Activated CD4-positive, alpha-beta T cell treated with anti-CD3 and anti-CD28 coated beads, Interleukin-2, amount 50 U/mL, for 16 hours (primary cell): ENCODE measurements at places on chromosomes 7 and 10.

GRCh38 chr10:110508806-110509544, 11.3 kb downstream of the DUSP5 start:
- no peak for DNase-seq

- no peak for DNase-seq
Observed at GRCh38 chr10:112538168-112538567, 91.2 kb downstream of the VTI1A start.

DNA sequence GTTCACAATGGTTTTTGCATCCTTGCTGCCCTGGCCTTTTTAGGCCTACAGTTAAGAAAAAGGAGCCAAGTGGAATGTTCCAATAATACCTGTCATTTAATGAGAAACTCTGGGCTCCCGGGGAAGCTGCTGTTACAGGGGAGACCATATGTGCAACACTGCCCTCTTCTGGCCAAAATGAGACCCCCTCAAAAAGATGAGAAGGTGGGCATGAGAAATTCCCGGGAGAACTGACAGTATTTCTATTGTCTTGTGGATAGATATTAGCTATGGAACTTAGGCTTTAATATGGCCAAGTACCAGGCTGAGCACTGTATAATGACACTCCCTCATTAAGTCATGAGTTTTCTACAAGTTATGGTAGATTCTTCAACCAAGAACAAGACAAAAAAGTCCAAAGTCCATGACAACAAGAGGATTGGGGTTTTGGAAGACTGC, 99.4 kb downstream of the CCDC3 start:
- peak; percentile 46 for DNase-seq

GRCh38 chr10:98047009-98047741, 16.8 kb upstream of the CRTAC1 start:
- no peak for DNase-seq

DNA sequence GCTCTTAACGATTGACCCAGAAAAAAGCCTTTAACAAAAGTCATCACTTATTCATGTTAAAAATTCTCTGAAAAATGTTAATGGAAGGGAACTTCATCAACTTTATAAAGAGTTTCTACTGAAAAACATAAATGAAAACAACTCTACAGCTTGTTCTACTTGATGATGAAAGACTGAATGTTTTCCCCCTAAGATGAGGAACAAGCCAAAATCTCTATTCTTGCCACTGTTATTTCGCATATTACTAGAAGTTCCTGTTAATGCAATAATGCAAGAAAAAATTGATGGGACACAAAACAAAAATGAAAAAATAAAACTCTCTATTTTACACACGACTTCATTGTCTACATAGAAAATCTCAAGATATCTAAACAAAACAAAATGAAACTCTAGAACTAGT, 249.8 kb upstream of the AKR1E2 start:
- DNase-seq = no peak

DNA sequence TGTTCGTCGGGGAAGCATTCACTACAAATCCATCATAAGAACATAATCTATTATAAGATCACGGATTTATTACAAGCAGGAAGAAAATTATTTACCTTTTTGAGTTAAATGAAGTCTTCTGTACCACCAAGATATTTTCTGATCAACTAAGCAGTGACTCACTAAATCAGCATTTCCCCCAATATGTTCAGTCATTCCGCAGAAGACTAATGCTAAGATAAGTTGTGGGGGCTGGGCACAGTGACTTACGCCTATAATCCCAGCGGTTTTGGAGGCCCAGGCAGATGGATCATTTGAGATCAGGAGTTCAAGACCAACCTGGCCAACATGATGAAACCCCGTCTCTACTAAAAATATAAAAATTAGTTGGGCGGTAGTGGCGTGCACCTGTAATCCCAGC, 144.2 kb upstream of the EGR2 start:
- DNase-seq = no peak

DNA sequence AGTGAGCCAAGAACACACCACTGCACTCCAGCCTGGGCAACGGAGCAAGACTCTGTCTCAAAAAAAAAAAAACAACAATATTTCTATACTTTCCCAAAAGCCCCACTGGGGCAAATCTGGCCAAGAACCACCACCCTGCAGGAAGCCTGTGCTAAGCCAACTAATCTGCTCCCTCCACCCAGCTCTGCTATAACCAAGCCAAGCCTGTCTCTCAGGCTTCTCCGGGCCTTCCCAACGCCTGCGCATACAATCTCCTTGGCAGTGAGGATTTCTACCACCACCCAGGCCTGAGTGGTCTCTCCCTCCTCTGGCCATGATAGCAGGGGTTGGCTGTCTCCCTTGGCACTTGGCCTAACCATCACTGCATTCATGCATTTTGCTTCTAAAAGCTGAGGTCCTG, 14.2 kb downstream of the DDX56 start:
- DNase-seq = no peak

GRCh38 chr7:43513251-43513650, 69.7 kb upstream of the STK17A start:
- DNase-seq = no peak

- no peak for DNase-seq
Observed at GRCh38 chr10:110211465-110211843, 4.0 kb downstream of the MXI1 start.

DNA sequence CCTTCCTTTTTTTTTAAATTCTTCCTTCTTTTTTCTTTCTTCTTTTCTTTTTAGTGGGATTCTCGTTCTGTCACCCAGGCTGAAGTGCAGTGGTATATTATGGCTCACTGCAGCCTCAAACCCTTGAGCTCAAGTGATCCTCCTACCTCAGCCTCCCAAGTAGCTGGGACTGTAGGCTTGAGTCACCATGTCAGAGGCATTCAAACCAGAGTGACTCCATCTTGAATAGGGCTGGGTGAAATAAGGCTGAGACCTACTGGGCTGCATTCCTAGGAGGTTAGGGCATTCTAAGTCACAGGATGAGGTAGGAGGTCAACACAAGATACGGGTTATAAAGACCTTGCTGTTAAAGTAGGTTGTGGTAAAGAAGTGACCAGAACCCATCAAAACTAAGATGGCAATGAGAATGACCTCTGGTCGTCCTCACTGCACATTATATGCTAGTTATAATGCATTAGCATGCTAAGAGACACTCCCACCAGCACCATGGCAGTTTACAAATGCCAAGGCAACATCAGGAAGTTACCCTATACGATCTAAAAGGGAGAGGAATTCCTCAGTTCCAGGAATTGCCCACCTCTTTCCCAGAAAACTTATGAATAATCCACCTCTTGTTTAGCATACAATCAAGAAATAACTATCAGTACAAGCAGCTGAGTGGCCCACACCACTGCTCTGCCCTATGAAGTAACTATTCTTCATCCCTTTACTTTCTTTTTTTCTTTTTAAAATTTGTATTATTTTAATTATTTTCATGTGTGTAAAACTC, 99.0 kb upstream of the ITGB1 start:
- DNase-seq = no peak

GRCh38 chr7:20107582-20107981, 109.6 kb downstream of the MACC1 start:
- DNase-seq = no peak

DNA sequence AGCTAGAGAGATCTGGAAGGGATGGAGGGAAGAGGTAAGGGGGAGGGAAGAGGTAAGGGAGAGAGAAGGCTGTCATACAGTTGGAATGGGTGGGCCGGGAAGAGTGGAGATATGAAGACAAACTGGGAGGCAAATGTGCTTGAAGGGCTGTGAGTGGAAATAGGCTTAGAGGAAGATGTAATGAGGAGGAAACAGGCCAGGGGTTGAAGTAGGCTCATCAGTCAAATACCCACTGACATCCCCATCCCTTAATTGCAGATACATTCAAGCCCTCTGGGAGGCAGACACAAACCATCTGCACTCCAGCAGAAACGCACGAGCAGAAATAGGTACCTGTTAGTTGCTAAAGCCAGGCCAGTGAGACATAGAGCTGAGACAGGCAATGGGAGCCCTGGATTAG, 2.1 kb downstream of the SYNPO2L start:
- DNase-seq = no peak

DNA sequence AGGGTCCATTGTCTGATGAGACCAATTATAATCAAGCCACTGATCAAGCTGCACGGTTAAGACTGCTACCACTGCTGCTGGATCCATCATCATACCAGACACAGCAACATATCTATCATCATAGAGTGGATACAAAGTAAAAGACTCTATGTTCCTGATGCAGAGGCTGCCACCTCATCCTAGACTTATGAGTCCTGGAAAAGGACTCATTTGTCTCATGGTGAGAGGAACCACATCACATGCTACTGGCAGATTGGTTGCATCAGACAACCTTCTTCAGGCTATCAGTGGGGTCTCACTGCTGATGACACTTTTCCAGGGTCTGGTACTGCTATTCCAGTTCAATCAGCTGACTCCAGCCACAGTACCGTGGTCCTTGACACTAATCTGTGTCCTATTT, 79.0 kb downstream of the ABI1 start:
- peak; percentile 14 for DNase-seq

- no peak for DNase-seq
Observed at GRCh38 chr10:29554660-29555059, 80.1 kb downstream of the SVIL start.

DNA sequence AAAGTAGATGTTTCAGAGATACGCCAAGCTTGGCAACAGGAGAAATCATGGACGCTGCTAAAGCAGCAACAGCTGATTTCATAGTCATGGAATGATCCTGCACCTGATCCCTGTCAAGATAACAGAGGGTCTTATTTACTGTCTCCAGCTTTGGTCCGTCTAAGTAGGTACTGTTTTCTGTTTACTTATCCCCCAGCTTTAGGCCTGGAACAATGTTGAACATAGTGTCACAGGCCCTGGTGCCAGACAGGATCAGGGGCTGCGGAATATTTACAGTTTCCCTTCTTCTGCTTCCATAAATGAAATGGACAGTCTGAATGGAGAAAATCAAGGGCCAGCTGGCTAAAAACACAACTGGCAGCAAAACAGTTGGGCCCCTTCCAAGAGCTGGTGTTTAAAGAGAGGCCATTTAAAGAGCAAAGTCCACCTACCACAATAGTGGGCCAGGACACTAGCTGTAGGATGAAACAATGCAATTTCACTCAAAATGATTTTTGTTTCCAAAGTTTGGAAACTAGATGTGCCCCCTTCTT, 2.9 kb downstream of the GPR37 start:
- DNase-seq = no peak

DNA sequence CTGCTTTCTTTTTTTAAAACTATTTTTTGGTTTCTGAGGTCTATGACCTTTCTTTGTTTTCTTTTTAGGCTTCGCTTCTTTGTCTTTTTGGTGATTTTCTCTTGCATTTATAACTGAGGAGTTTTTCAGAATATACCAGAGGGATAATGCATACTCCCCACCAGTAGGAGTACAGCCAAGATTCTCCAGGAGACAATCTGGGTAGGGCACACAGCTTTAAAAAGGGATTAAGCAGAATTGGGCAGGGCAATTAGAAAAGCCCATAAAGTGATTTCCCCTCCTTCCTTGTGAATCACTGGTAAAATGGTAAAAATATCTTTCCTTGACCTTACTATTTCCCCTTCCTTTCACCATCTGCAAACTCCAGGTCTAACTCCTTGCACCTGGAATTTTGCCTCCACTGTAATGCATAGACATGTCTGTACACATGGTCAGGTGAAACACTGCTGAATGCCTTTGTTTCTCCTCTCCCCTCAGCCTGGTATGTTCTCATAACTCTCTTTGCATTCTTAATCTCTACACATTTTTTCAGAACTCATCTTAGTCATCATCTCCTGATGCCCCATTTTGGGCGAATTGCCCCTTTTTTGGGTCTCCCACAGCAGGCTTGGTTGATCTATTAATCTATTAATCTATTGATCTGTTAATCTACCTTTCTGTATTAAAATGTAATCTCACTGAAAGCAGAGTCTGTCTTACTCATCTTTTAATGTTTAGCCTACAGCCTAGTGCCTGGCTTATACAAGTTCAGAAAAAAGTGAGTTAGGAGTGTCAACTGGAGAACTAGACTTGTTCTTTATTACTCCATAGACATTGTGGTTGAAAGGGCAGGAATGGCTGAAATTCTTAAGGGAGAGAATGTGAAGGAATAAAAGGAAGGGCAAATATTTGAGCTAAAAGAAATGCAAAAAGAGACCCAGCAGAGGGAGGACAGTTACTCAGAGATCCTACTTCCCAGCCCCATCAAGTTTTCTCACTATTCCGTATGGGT, 64.6 kb downstream of the MDFIC start:
- DNase-seq = no peak

- no peak for DNase-seq
Observed at GRCh38 chr10:49844775-49845595, 82.9 kb upstream of the OGDHL start.

- no peak for DNase-seq
Observed at GRCh38 chr10:122264436-122264835, 6.7 kb upstream of the BTBD16 start.

- no peak for DNase-seq
Observed at GRCh38 chr7:147415991-147416390, 1174.6 kb upstream of the C7orf33 start.

- DNase-seq = no peak
Observed at GRCh38 chr7:27118580-27118979, 12.0 kb downstream of the HOXA4 start.

DNA sequence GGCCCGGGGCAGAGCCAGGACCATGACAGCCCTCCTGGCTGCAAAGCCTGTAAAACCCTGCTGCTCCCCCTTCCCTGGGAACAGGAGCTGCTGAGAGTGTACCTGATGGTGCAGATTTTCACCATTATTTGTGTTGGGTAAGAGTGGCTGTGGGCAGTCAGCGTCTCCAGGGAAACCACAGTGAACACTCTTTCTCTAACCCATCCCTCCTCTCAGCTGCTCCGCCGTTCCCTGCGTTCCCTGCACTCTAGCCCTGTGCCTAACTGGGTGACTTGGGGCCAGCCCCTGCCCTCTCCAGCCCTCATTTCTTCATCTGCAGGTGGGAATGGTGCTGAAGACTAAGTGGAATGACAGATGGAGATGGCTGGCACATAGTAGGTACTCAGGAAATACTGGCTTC, 75.9 kb upstream of the PCBD1 start:
- no peak for DNase-seq

DNA sequence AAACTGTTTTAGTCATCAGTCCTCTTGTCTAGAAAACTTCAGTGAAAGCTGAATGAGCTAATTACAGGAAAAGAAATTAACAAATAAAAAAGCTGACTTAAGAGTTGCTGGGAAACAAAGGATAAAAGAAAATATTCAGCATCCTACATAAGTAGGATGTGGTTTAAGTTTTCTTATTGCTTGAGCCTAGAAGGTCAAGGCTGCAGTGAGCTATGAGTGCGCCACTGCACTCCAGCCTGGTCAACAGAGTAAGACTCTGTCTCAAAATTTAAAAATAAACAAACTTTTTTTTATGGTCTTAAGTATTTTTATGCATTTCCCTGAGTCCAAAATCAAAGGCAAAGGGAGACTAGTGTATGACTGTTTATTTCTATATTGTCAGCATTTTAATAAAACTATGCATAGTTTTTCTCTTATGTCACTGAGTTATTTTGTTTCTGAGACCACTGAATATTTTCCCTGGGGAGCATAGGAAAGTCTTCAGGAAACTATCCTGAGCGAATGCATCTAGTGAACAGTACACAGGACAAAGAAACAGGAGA, 40.0 kb upstream of the LRRN3 start:
- DNase-seq = no peak

GRCh38 chr7:6536262-6537260, 14.7 kb downstream of the GRID2IP start:
- DNase-seq = no peak
